ENCODE measurements at places on chromosomes 11 and 22.
A peak's percentile ranks its signal among the peaks of the same experiment; 100 is the strongest.

DNA sequence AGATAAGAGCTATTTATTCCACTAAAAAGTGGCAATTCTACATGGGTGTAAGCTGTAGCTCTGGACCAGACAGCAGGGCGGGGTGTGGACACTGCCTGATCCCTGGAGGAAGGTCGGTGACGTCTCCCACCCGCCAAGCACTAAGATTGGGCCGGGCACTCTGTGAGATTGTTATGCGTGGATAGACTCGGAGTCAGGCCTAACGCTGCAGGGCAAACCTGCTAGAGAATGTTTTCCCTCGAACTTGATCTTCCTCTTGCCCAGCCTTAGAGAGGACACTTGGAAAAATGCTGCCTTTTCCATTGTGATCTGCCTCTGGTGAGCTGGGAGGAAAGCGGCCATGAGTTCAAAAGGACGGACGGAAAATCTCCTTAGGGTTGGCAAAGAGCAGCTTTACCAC, 1273.4 kb downstream of the TBC1D22A start:
- H3K4me1 ChIP-seq, result no peaks in the 10 kb centered on the region
- H3K4me3 ChIP-seq, result no peak overlapping the region
- no peak overlapping the region for H3K27ac ChIP-seq
- no peaks in the 10 kb centered on the region for H3K36me3 ChIP-seq
- no peak for DNase-seq
- H3K27me3 ChIP-seq, result no peaks in the 10 kb centered on the region

DNA sequence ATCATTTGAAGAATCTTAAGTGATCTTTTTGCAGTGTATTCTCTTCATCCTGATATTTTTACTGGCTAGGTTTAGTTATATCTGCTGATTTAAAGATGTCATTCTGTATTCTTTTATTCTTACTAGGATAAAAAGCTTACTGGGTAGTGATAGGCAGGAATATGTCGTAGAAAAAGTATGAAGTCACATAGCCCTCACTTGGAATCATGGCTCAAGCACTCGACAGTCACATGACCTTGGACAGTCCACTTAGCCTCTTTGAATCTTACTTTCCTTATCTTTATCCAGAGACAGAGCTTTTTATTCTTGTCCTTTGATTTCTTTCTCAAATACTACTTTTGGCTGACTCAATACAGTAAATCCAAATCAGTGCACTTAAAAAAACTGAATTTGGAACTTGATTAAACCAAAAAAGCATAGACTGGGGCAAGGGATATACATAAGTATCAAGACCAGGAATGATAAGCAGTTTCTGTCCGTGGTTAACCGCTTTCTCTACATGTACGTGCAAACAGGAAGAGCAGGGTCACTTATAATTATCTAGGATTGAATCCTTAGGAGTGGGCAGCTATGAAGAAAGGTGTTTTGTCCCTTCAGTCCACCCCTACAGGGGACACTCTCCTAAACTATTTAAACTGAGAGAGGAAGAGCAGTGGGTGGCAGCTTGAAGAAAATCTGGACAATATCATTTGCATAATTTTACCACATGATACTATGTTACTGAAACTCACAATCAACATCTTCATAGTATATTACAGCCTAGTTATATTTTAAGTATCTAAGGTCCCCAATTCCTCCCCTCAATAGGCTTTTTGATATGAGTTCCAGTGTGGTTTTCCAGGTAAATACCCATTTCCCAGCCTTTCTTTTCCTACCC, 8.0 kb downstream of the MMP7 start:
- H3K4me1 ChIP-seq, result no peaks in the 10 kb centered on the region
- no peak overlapping the region for H3K4me3 ChIP-seq
- H3K27me3 ChIP-seq, result no peaks in the 10 kb centered on the region
- DNase-seq, result no peak
- no peaks in the 10 kb centered on the region for H3K36me3 ChIP-seq
- no peak overlapping the region for H3K27ac ChIP-seq

GRCh38 chr11:16394947-16395346, 38.6 kb upstream of the SOX6 start:
- no peak for DNase-seq
- H3K27me3 ChIP-seq, result no peaks in the 10 kb centered on the region
- no peak overlapping the region for H3K4me3 ChIP-seq

DNA sequence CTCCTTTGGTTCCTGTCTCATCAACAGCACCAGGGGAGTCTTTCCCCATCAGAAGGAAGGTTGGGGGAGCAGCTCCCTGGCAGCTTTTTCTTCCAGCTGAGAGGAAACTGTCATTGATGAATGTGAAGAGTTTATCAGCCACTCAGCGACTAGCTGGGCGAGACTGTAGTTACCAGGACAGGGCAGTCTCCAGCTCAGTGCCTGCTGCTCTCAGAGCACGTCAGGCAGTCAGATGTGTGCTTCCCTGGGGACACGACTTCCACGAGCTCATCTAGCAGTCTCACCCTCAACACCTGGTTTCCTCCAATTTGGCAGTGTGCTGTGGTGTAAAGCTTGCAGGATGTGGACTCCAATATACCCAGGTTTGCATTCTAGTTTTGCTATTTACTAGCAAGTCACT, 12.5 kb upstream of the C1QTNF4 start:
- DNase-seq, result no peak
- no peaks in the 10 kb centered on the region for H3K4me1 ChIP-seq
- no peaks in the 10 kb centered on the region for H3K27me3 ChIP-seq
- H3K27ac ChIP-seq, result no peak overlapping the region

- H3K4me1 ChIP-seq, result peaks cover 10% of the 10 kb centered on the region
- H3K27me3 ChIP-seq, result no peaks in the 10 kb centered on the region
- peak; percentile 89 for DNase-seq
- no peaks in the 10 kb centered on the region for H3K36me3 ChIP-seq
Measured at GRCh38 chr11:47213950-47214565, 716 bp upstream of the DDB2 start.

DNA sequence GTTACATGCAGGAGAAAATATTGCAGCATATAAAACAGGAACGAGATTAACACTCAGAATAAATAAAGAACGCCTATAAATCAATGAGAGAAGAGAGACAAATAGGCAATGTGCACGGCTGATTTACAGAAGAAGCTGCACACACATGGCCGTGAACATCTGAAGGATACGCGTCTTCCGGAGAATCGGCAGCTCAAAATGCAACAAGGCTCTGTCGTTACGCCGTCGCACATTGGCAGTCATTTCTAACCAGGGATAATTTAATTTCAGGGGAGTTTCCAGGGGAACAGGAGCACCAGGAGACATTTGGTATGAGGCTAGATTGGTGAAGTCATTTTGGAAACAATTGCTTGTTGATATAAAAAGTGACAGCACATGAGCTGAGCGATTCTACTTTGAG, 745.2 kb downstream of the BRD1 start:
- no peak overlapping the region for H3K27ac ChIP-seq
- no peak overlapping the region for H3K4me3 ChIP-seq
- H3K36me3 ChIP-seq, result no peaks in the 10 kb centered on the region
- no peaks in the 10 kb centered on the region for H3K27me3 ChIP-seq
- DNase-seq, result no peak
- no peaks in the 10 kb centered on the region for H3K4me1 ChIP-seq

- DNase-seq, result no peak
- no peak overlapping the region for H3K4me3 ChIP-seq
- no peaks in the 10 kb centered on the region for H3K4me1 ChIP-seq
- no peak overlapping the region for H3K27ac ChIP-seq
- no peaks in the 10 kb centered on the region for H3K36me3 ChIP-seq
- H3K27me3 ChIP-seq, result no peaks in the 10 kb centered on the region
Measured at GRCh38 chr11:131745405-131745804, 375.0 kb downstream of the NTM start.

- H3K27me3 ChIP-seq, result no peaks in the 10 kb centered on the region
- H3K4me1 ChIP-seq, result peaks cover 32% of the 10 kb centered on the region
- H3K27ac ChIP-seq, result no peak overlapping the region
- peak overlapping the region; percentile 22 for H3K4me3 ChIP-seq
- H3K36me3 ChIP-seq, result no peaks in the 10 kb centered on the region
Measured at GRCh38 chr11:114075891-114076441, 16.5 kb downstream of the ZBTB16 start.

DNA sequence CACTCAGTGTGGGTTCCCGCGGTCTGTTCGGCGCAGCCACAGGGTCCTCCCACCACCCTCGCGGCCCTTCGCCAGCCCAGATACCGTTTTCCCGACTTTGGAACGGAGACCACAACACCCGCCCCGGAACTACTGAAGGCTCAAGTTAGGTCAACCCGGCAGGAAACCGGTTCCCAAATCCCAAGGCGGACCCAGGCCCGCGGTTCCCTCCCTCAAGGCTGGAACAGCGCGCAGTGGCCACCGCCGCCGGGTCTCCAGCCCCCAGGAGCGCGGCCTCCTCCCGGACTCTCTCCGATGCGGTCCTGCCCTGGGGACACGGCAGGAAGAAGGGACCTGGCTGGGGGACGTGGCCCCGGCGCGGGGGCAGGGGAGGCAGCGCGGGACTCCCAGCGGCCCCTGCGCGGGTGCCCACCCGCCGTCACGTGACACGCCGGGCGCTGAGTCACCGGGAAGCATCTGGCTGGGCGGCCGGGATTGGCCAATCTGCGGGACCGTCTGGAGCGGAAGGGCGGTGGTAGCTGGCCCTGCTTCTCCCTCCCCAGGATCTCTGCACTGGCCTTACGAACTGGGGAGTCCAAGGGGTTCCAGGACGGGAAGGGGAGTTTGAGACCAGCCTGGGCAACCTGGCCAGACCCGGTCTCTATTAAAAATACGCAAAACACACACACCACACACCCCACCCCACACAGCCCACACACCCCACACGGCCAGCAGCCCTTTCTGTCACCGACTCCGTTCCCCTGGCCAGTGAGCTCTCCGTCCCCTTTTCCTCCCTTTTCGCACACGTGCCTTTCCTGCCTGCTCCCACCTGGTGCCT, 21.5 kb upstream of the MALAT1 start:
- peak overlapping the region; percentile 80 for H3K4me3 ChIP-seq
- peak; percentile 97 for DNase-seq
- H3K27me3 ChIP-seq, result no peaks in the 10 kb centered on the region
- H3K36me3 ChIP-seq, result no peaks in the 10 kb centered on the region

Data from breast epithelium (tissue), 4 donors.